ENCODE measurements at places on chromosomes 16 and 17.

GRCh38 chr16:72969146-72969545, 78.8 kb downstream of the ZFHX3 start:
- DNase-seq, result no peak

DNA sequence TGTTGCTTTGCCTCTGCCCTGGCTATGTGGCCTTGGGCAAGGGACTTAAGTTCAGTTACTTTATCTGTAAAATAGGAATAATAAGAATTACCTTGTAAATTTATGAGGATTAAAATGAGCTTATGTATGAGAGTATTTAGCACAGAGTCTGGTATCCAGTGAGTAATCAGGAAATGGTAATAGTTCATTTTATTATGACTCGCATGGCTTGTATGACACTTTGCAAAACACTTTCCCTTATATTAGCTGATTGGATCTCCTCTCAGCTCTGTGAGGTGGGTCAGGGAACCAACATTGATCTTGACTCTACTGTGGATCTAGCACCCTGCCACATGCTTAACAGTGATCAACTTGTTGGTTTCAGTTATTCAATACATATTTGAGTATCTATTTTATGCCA, 8.3 kb upstream of the CDH3 start:
- no peak for DNase-seq

DNA sequence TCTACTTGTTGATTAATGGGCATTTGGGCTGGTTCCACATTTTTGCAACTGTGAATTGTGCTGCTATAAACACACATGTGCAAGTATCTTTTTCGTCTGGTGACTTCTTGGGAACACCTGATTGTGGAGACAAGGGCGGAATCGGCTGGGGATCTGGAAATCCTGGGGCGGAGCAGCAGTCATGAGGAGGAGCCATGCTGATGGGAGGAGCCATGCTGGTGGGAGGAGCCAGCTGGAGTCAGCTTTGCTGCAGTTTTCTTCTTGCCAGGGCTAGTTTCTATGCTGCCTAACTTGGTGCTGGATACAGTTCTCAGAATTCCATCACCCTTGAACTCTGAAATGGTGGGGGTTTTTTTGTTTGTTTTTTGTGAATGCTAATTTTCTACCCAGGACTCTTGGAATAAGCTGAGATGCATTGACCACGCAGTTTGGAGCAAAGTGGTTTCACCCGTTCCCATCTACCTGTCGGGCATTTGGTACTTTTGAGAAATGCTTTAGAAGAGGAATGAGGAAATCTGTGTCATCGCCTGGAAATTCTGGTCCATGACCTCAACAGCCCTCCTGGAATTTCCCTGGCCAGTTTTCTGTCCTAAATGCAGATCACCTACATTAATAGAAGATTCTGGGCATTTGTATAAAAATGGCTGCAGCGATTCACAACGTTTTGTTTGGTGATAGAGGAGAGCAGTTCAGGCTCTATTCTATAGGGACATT, 217.4 kb upstream of the ZFHX3 start:
- DNase-seq, result no peak

DNA sequence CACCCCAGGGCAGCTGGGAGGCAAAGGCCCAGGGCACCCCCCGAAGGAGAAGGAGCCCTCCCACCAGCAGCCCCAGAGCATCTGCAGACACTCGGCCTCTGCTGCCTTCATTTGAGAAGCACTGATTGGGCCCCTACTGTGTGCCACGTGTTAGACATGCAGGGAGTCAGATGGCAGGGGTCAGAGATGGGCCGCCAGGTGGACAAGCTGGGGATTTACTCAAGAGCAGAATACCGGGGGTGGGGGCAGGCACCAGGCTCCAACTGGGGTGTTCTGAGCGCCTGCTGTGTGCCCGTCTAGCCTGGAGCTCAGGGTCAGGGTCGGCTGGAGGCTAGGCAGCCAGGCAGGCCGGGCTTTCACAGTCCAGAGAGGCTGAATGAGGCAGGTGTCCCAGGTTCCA, 18.7 kb downstream of the TPSG1 start:
- no peak for DNase-seq

DNA sequence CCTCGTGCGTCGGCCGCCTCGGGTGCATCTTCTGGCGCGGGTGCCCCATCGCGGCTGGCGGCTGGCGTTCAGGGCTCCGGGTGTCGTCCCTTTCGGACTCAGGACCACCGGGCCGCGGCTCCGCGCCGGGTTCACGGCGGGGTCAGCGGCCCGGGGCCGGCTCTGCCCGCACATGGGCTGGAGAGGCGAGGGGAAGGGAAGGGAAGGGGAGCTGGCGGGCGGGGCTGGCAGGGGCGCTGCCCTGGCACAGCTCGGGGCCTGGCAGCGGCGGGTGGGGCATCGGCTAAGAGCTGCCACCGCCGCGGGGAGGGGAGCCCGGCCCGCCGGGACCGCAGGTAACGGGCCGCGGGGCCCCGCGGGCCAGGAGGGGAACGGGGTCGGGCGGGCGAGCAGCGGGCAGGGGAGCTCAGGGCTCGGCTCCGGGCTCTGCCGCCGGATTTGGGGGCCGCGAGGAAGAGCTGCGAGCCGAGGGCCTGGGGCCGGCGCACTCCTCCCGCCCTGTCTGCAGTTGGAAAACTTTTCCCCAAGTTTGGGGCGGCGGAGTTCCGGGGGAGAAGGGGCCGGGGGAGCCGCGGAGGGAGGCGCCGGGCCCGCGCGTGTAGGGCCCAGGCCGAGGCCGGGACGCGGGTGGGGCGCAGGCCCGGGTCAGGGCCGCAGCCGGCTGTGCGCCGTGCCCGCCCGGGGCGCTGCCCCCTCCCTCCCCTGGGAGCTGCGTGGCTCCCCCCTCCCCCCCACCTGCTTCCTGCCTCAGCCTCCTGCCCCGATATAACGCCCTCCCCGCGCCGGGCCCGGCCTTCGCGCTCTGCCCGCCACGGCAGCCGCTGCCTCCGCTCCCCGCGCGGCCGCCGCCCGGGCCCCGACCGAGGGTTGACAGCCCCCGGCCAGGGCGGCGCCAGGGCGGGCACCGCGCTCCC, 646 bp downstream of the HIC1 start:
- no peak for DNase-seq

GRCh38 chr17:77441940-77442339, 301.2 kb downstream of the SEC14L1 start:
- no peak for DNase-seq

DNA sequence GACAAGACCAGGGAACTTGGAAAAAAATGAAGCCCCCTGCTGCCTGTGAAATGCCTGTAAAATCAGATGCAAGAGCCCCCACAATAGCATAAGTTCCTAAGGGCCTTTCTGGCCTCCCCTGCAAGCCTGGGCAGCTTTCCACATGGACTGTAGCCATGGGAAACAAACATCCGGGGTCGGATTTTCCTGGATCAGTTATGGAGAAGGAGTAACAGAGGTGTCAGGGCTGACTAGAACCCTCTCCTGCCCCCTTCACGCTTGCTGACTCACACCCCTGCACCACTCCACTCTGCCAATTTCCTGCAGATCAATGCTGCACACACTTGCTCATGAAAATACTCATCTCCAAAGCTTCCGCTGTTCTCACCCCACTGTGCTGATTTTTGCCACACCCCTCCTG, 258.6 kb downstream of the CBLN1 start:
- no peak for DNase-seq

- no peak for DNase-seq
Observed at GRCh38 chr16:2737895-2738418, 14.5 kb upstream of the SRRM2 start.

GRCh38 chr17:77423589-77424451, 283.1 kb downstream of the SEC14L1 start:
- DNase-seq, result no peak

GRCh38 chr16:66605979-66606751, 1.7 kb downstream of the CMTM3 start:
- no peak for DNase-seq

- DNase-seq, result no peak
Observed at GRCh38 chr16:81846105-81846504, 67.0 kb downstream of the PLCG2 start.

GRCh38 chr17:44314869-44315661, 6.7 kb downstream of the RUNDC3A start:
- DNase-seq, result no peak

- no peak for DNase-seq
Observed at GRCh38 chr16:65659758-65660157, 537.9 kb upstream of the CDH11 start.

GRCh38 chr16:27564224-27564623, 14.3 kb downstream of the KATNIP start:
- DNase-seq, result no peak
